ENCODE measurements at places on chromosomes 12 and 14.

DNA sequence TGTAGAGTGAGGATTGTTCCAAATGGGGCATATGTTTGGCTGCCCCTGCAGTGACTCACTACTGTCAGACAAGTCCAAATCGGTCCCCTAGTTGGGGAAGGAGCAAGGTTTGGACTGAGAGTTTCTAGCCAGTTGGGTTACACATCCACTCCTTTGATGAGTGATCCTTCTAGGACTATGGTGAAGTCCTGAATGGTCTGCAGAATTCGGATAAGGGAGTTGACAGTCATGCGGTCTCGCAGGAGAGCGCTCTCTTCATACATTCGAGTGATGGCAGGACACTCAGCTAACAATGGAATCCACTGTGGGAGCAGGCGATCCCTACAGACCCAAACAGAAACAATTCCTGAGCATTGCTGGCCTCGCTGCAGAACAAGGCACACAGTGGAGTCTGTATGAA, 61.5 kb upstream of the SINHCAF start:
- no peak for DNase-seq

- DNase-seq: no peak
Observed at GRCh38 chr12:47509398-47509851, 196.4 kb downstream of the RPAP3 start.

DNA sequence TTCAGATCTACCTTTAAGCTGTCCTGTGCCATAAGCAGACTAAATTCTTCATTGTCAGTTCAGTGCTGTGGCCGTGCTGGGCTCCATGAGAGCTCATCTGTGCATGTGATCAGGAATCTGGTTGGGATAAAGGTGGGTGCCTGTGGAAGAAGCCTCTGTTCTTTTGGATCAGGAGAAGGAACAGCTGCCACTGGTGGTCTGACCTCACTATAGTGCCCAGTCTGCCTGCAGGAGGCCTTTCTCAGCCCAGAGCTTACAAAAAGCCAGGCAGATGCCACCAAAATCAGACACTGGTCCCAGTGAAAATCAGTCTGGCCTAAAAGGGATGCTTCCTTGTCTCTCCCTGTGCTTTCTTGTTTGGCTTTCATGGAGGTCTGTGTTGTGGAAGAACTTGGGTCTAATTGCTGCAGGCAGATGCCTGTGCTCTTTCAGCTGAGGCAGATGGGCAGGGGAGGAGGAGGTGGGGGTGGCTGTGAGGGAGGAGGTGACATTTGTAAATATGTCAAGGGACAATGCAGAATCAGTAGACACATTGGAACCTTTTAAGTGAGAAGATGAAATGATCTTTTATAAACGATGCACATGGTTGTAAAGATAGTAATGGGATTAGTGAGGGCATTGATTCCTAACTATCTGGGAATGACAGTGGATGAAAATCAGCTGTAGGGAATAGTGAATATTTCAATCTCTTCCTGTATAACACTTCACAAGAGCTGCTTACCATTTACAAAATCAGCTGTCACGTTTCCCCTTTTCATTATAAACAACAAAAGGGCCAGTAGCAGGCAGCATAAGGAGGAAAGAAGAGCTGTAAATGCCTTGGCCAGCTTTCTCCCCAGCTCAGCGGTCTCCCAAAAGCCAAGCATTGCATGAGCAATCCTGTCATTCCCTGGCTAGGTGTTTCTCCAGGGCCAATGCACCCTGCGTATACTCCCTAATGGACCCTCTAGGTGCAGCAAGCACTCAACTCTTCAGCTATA, 44.6 kb downstream of the CACNA2D4 start:
- no peak for DNase-seq

- DNase-seq: no peak
Observed at GRCh38 chr12:13816394-13816793, 165.0 kb downstream of the GRIN2B start.

Data from spinal cord (tissue), 10 donors.